ENCODE measurements at places on chromosomes 12 and 14.

GRCh38 chr12:182381-182892 is 31.5 kb downstream of the SLC6A12 start:
- no peak for DNase-seq

GRCh38 chr14:68841016-68841809 is 48.3 kb upstream of the ZFP36L1 start:
- no peak for DNase-seq

- DNase-seq, result no peak
Measured at GRCh38 chr14:75979071-75979571, 2.7 kb downstream of the TGFB3 start.

DNA sequence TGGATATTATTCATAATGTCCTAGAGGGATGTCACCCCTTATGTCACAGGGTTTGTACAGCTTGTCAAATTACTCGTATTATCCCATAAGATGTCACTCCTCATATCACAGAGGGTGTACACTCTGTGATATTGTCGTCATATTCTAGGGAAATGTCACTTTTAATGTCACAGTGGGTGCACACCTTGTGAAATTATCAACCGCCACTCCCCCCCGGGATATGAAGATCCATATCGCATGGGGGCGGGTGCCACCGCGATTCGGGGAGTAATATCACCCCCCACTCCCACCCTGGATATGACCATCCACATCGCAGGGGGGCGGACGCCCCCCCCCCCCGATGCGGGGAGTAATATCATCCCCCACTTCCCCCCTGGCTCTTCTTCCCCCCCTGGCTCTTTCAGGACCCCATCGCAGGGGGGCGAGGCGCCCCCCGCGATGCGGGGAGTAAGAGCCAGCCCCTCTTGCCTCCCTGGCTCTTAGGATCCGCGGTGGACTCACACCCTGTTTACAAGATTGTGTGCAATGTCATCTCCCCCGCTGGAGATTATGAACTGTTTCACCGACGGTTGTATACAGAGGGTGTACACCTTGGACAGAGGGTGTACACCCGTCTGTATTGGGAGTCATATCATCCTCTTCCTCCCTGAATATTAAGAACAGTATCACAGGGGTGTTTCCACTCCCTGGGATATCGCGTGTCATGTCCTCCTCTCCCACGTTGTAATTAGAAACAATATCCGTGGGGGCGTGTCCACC is 92.8 kb downstream of the FRMD6 start:
- no peak for DNase-seq

- DNase-seq, result no peak
Measured at GRCh38 chr14:85041618-85042017, 488.3 kb upstream of the FLRT2 start.

GRCh38 chr12:27012239-27012981 is 1.8 kb downstream of the TM7SF3 start:
- peak; percentile 42 for DNase-seq

GRCh38 chr12:49227713-49228112 is 37.2 kb upstream of the TUBA1C start:
- peak; percentile 25 for DNase-seq

GRCh38 chr12:71980538-71980937 is 41.9 kb downstream of the TPH2 start:
- no peak for DNase-seq

DNA sequence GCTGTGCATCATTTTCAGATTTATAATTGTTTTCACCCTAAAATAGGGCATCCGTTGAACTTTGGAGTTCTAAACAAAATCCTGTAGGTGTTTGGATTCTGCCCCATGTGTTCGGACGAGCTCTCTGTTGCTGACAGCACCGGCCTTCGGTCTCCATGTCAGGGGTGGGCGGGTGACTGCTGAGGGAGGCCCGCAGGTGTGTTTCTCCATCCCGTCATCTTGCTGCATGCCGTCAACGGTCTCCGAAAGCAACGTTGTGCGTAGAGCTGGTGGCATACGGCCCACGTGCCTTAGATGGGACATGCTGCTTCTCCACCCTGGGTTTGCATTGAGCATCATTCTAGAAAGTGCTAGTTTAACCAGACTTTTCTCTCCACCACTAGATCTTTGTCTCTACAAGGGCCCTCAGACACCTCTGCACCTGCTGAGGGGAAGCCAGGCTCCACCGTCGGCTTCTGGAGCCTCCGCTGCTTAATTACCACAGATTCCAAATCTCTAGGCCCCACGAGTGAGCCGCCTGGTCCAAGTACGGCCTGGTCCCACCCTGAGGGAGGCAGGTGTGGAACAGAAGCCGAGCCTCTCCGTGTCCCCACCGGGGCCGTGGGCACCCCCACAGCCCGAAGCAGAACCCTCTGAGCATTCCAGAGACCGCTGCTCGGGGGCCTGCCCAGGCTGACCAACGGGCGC is 15.7 kb upstream of the AMN start:
- no peak for DNase-seq

- DNase-seq, result no peak
Measured at GRCh38 chr12:64072916-64073575, 149.1 kb downstream of the KICS2 start.

GRCh38 chr12:56336361-56337167 is 2.1 kb upstream of the IL23A start:
- DNase-seq, result no peak

DNA sequence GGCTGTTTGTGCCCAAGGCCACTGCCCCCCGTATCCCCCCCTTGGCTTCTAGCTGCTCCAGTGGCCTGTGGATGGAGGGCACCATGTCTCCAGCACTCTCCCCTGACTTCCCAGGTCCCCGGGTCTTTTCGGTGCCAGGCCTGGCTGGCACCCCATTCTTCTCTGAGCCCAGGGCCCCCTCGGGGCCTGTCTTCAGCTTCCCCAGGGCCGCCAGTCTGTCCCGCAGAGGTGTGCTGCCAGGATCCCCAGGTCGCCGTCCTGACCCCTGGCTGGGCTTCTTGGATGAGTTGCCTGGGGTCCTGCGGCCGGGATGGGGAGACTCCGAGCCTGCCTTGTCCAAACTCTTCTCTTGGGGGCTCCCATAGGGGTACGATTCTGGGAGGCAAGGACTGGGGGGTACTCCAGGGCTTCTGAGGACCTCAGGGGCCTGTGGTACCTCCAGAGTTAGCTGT is 32.5 kb downstream of the NCKAP5L start:
- DNase-seq, result no peak

GRCh38 chr14:23009483-23009938 is 432 bp downstream of the C14orf93 start:
- peak; percentile 59 for DNase-seq

GRCh38 chr12:57236925-57237595 is 7.5 kb downstream of the SHMT2 start:
- no peak for DNase-seq

- no peak for DNase-seq
Measured at GRCh38 chr12:51417826-51418225, 6.8 kb upstream of the SLC4A8 start.

DNA sequence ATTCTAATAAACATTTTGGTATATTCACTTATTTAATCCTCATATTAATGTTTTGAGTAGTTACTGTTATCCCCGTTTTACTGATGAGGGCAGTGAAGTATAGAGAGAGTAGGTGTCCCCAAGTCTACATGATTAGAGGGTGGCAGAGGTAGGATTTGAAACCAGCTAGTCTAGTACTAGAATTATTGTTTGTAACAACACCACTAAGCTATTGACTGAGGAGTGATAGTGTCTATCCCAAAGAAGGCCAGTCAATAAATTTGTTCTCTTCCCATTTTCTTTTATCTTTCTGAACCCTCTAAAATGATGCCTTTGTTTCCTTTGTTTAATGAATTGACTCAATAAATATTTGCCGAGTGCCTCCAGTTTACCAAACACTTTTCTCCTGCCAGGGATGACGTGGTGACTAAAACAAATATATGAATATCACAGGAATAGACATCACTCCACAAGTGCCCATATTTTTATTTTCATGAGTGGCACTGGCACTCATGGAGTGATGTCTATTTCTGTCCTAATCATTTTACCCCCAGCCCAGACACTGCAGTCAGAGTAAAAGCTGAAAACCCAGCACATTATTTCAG is 247.5 kb downstream of the SLC16A7 start:
- DNase-seq, result no peak

Data from NCI-H1105 treated with DMSO at 0.1 percent for 48 hours (cell line).